ENCODE measurements at places on chromosomes 4 and X. TPM values are rescaled to one million over a fixed set of nuclear protein-coding genes. Genes with fewer than 3 reads are reported as not detected.

Gene ANXA3
- total RNA-seq, result 47.5 TPM

Gene ASB5
- 36.8 TPM for total RNA-seq

Gene DAPP1
- total RNA-seq, result 4.6 TPM

Gene ARHGEF6
- total RNA-seq, result 14.5 TPM

Gene LDB2
- total RNA-seq, result 225 TPM

Gene PIGA
- 16.2 TPM for total RNA-seq

Gene HHIP
- 1.6 TPM for total RNA-seq

Gene VCX2
- not detected for total RNA-seq

Gene FAM133A
- total RNA-seq, result not detected

Gene RHOXF1
- 0.47 TPM for total RNA-seq

Gene KCND1
- 2.7 TPM for total RNA-seq

Gene LGI2
- 15.5 TPM for total RNA-seq

Gene SPANXA1
- total RNA-seq, result not detected

Gene TEC
- 2.8 TPM for total RNA-seq

Gene GAGE12F
- total RNA-seq, result not detected

Gene PSAPL1
- not detected for total RNA-seq

Gene RBMXL3
- not detected for total RNA-seq

Gene UBE2D3
- 382 TPM for total RNA-seq

Gene FRAS1
- 125 TPM for total RNA-seq

Gene PABPC4L
- 10.8 TPM for total RNA-seq

Gene MANBA
- 29.7 TPM for total RNA-seq

Gene STAP1
- total RNA-seq, result 0.35 TPM

Gene SHISA3
- total RNA-seq, result 60.1 TPM

Gene TGIF2LX
- not detected for total RNA-seq

Gene NALF2
- total RNA-seq, result 0.23 TPM

Gene CUL4B
- total RNA-seq, result 37.8 TPM

Gene CCSER1
- 98.9 TPM for total RNA-seq

Gene PRDM8
- 4.9 TPM for total RNA-seq

Gene AMBN
- total RNA-seq, result 0.47 TPM
